ENCODE measurements at places on chromosomes 6 and 20.

- no peak for DNase-seq
These were observed 26.1 kb downstream of the HLA-F start for GRCh38 chr6:29749308-29749662.

DNA sequence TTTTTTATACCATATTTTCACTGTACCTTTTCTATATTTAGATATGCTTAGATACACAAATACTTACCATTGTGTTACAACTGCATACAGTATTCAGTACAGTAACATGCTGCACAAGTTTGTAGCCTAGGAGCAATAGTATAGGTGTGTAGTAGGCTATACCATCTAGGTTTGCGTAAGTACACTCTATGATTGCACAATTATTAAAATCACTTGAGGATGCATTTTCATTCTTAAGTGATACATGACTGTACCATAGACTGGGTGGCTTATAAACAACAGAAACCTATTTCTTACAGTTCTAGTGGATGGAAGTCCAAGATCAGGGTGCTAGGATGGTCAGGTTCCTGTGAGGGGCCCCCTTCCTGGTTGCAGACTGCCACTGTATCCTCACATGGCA, 234.1 kb downstream of the SLC35F1 start:
- no peak for DNase-seq

DNA sequence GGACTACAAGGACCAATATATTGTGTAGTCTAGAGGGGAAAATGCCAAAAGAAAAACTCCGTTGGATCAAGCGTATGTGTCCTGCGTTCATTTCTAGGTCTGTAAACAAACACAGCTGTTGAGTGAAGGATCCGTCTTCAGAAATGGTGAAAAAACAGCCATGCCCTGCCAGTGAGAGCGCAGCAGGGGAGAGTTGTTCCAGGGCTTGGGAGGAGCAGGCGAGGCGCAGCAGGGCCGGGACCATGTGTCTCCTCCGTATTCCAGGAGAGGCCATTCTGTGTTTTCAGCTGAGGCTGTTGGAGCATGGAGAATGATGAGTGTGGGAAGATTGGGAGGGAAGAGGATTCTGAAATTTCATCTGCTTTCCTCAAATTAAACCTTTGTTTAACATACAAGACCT, 38.0 kb downstream of the BMP6 start:
- DNase-seq = no peak

DNA sequence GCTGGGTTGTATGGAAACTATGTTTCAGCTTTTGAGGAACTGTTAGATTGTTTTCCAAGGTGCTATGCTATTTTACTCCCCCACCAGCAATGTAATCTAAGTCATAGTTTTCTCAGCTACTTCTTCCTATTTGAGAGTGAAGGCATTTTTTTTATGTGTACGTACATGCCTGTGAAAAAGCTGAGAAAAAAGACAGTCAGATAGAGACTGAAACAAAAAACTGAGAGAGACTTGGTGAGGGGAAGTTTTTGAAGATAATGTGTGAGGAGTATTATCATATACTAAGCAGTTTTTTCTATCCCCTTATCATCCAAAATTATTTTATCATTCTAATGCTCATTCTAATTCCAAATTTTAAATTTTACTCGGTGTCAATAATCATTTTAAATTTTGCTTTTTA, 780.0 kb downstream of the BCKDHB start:
- no peak for DNase-seq

DNA sequence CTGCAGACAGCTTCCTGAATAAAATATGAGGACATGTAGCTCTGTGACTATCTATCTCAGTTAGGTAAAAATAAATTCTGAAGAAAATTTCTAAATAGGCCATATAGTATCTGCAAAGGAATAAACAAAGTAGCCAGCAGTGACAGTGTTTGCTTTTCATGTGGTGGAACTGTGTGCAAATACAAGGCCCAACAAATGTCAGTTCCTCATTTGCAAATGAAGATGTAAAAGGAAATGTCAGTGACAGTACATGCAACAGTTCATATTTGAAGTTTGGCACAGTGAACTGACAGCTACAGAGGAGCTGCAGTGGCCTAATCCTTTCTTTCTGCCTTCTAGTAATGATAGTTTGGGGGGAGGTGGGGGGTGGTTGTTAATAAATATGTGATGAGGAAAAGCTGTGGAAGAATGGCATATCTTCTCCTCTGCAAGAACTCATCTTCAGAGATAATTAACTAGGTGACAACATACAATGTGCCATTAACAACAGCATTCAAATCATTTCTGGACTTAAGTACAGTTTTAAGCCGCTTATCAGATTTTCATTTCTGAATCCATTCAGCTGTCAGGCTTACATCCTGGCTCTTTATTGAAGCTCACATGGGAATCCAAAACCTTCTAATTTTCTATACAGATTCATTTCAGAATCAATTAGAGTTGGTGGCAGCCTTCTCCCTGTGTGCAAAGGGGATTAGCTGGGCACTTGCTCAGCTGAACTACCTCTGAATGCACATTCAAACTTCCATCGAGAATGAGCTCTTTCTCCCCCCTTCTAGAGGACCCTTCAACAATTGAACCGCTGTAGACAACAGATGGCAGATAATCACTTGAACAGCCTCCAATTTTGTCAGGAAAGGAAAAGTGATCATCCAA, 1059.0 kb upstream of the EPHA7 start:
- no peak for DNase-seq

DNA sequence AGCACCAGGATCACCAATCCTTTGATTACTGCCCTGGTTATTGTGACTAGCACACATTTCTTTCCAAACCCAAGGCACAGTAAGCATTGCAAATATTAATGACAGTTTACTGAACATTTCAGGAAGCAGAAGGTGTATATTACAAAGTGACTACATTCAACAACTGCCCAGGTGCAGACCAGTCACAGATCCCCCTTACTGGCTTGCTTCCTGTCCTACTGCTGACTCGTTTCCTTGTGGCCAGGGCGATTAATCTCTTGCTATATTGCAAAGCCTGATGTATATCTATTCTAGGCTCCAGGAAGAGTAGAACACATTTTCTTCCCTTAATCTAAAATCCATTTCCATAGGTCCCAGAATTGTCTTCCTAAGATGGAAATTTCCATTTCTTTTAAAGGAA, 77.2 kb upstream of the EPHA7 start:
- DNase-seq = no peak

DNA sequence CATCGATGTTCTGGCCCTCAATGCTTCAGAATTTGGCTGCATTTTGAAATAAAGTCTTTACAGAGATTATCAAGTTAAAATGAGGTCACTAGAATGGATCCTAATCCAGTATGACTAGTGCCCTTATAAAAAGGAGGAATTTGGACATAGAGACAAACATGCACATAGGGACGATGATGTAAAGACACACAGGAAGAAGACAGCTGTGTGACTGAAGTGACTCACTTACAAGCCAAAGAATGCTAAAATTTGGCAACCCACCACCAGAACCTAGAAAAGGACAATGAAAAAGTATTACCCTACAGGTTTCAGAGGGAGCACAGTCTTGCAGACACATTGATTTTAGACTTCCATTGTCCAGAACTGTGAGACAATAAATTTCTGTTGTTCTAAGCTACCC, 322.8 kb upstream of the GJE1 start:
- no peak for DNase-seq

DNA sequence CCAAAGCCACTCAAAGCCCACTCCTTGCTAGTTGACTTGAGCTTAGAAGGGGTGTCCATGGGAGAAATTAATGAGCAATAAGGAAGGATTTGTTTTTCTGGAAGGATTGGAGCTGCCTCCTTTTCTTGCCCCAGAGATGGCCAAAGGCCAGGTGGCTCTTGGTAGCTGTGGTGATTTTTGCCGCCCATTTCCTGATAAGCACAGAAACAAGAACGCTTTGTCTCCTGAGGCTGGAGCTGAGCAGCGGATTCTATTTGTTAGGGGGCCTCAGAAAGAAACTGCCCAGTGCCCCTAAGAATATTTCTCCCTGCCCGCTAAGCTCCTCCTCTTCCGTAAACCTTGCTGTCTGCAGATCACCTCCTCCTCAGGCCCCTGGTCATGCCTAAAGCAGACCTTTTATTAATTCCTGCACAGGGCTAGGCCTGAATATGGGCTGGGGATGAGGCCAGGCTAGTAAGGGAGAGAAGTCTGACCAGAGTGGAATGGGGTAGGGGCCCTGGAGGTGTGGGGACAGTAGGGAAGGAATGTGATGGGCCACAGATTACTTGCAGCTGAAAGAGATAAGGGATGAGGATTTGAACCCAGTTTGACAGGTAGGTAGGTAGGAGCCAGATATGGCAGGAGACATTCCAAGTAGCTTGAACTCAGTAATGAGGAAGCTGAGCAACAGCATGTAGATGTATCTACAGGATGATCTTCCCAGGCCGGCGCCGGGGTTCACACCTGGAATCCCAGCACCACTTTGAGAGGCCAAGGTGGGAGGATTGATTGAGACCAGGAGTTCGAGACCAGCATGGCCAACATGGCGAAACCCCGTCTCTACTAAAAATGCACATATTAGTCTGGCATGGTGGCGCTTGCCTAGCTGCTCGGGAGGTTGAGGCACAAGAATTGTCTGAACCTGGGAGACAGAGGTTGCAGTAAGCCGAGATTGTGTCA, 71.2 kb upstream of the NAA20 start:
- no peak for DNase-seq

DNA sequence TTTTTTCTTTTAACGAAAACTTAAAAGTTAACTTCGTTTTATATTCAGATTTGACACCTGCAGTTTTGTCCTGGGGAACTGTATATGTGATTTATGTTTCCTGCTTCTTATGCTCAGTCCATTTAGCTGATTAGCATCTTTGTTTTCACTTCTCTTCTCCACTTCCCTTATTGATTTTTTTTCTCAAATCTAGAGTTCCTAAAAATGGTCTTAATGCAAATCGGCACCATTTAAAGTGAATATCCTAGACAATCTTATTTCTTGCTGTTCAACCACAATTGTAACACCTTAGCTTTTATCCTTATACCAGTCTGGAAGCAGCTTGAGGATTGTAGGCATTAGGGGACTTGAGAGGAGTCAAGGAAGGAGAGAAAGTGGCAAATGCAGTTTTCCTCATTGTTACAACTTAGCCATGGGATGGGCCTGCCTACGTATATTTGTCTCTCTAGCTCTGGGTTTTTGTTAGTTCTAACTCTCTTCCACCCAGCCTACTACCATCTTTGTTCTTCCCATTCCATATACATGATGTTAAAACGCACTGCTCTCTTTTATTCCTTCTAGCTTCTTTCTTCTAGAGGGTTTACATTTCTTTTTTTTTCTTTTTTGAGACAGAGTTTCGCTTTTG, 8.5 kb downstream of the QRSL1 start:
- DNase-seq = no peak

GRCh38 chr6:135227349-135227748, 46.2 kb downstream of the MYB start:
- DNase-seq = no peak

All from stimulated activated CD8-positive, alpha-beta memory T cell treated with anti-CD3 and anti-CD28 coated beads, Interleukin-2, amount 100 ng/mL, for 1 hour (primary cell).